ENCODE measurements at places on chromosomes 12 and 14. TPM values are rescaled to one million over a fixed set of nuclear protein-coding genes. Genes with fewer than 3 reads are reported as not detected.

CDCA4 gene
- 12.4 TPM for total RNA-seq

SLC10A1 gene
- total RNA-seq, result not detected

SERPINA12 gene
- total RNA-seq, result not detected

NRXN3 gene
- total RNA-seq, result 1.3 TPM

NANOG gene
- not detected for total RNA-seq

KRT85 gene
- total RNA-seq, result not detected
